ENCODE measurements at places on chromosomes 3 and 15.

- peak; percentile 95 for DNase-seq
- no peaks in the 10 kb centered on the region for H3K27me3 ChIP-seq
- H3K4me1 ChIP-seq, result peaks cover 39% of the 10 kb centered on the region
- H3K36me3 ChIP-seq, result peaks cover 22% of the 10 kb centered on the region
- H3K4me3 ChIP-seq, result peak within 1 kb of the TSS; percentile 88
Measured at GRCh38 chr15:41332194-41333025, at the start of the genes NUSAP1 and OIP5. TSS of gene NUSAP1 (plus strand) at chr15:41332881. CDS start at chr15:41332958, 77 bp downstream. TSS of gene OIP5 (minus strand) at chr15:41332591. CDS start at chr15:41332561, 30 bp downstream.

DNA sequence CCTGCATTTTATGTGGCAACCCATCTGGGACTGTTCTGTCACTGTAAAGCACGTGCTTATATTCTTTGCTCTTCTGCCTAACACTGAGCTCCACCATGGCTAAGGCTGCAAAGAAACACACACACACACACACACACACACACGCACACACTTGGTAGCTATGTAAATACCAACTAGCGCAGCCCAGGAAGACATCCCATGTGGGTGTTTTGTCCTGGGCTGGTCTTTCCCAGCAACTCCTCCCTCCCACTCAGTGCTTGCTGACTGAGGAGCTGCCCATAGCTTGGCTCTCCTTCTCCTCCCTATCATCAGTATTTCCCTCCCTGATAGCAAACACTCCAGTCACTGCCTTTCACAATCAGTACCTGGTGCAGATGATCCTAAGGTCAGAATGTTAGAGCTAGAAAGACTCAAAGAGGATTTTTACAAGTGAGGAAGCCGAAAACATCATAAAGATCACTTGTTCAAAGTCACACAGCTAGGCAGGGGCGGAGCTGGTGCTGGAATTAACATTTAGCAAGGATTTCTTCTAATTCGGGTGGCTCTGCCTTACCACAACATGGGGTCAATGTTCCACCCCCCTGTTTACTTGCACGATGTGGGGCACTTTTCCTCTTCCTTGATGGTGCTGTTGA is 377.1 kb upstream of the TBL1XR1 start:
- no peak overlapping the region for H3K4me3 ChIP-seq
- no peak for DNase-seq
- H3K36me3 ChIP-seq, result peaks cover 2% of the 10 kb centered on the region
- H3K4me1 ChIP-seq, result no peaks in the 10 kb centered on the region
- no peak overlapping the region for H3K27ac ChIP-seq

DNA sequence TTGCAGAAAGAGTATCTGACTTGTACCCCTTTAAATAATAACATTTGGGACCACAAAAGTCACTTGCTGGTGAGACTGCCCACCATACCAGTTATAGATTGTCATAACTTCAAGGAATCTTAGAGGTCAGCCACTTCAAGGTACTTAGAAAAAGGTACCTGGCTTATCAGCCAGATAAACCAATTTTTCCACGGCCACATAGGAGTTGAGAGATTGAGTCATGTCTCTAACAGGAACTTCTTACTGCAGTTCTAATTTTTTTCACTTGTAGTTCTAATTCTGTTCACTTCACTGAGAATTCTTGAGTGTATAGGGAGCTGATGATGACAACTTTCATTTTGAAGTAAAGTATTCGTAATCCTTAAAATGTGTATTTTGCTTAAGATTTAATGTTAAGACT is 317.1 kb upstream of the CBLB start:
- peak; percentile 10 for DNase-seq
- H3K4me1 ChIP-seq, result peaks cover 56% of the 10 kb centered on the region
- no peaks in the 10 kb centered on the region for H3K36me3 ChIP-seq
- no peaks in the 10 kb centered on the region for H3K27me3 ChIP-seq

DNA sequence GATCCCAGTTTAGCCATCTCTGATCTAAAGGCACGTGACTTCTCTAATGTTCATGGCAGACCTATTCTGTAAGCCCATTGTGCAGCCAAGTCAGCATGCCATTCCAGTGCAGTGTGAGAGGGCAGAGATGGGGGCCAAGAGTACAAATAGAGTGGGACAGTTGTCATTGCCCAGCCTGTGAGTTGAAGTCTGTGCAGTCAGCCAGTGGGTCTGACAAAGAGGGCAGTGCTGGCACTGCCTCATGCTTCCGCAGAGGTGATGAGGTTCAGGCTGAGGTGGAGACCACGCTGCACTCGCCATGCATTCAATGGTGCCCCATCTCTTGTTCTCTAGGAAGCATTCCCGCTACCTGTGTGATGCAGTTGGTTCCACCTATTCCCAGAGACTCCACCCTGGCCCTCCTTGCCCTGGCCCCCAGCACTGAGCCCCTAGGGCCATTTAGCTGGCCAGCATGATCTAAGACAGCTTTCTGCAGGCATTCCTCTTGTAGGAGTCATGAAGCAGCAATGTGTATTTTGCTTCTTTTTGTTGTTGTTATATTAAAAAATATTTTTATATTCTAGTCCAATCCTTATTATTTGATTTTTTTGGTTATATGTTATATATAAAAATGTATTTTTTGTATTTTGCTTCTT is 3.7 kb downstream of the MRAS start:
- H3K27me3 ChIP-seq, result peaks cover 29% of the 10 kb centered on the region
- H3K4me1 ChIP-seq, result peaks cover 4% of the 10 kb centered on the region
- H3K27ac ChIP-seq, result no peak overlapping the region
- DNase-seq, result no peak
- peaks cover 2% of the 10 kb centered on the region for H3K36me3 ChIP-seq

GRCh38 chr3:73179601-73180000 is 118.1 kb downstream of the EBLN2 start:
- no peak overlapping the region for H3K27ac ChIP-seq
- no peaks in the 10 kb centered on the region for H3K36me3 ChIP-seq
- no peak overlapping the region for H3K4me3 ChIP-seq
- DNase-seq, result no peak
- H3K27me3 ChIP-seq, result peaks cover 17% of the 10 kb centered on the region
